ENCODE measurements at places on chromosomes 7 and 10.

DNA sequence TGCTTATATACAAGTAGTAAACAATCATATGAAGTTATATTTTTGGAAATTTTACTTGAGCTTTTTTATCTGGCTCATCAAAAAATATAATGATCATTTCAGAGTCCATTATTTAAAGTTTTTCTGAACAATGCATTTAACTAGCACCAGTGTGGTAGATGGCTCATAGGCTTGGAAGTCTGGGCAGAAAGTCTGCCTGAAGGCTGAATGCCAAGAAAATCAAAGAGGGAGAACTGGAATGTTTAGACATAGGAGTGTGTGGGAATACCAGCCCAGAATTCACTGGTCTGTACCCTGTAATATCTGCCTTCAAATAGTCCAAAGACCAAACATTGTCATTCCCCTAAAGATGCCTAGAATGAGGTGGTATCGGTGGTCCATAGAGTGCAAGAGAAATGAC lies 40.3 kb upstream of the ANK3 start:
- no peak for DNase-seq

DNA sequence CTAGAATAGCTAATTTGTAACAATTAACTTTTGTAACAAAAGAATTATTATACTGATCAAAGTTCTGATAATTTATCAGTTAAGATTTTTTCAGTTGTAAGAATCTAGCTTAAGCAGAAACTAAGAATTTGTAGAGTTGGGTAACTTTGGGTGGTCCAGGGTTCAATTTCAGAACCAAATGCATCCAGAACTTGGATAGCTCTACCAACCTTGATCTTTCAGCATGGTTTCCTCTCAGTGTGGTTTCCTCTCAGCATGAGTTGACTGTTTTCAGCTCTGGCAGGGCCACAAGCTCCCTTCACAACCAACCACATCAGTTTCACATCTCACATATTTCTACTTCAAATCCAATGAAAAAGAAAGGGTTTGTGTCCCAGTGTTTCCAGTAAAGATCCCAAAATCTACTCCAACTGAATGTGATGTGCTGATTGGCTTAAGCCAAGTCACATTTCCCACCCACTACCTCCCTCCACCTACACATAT lies 3.3 kb upstream of the FAS start:
- DNase-seq: no peak

DNA sequence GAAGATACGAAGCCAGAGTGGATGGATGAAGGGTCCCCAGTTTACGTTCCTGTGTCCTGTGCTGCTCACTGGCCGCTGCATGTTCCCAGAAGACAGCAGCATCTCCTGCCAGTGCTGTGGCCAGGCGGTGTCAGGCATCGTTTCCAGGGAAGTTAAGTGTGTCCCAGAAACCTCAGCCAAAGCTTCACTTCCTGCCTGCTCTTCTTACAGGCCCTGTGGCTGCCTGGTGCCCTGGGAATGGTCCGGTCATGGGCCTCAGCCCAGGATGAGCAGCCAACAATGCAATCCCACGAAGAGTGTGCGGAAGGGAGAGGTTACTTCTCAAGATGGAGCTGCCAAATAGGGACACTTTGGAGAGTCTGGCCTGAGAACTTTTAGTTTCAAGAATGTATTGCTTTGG lies 99.7 kb upstream of the TARP start:
- no peak for DNase-seq

GRCh38 chr7:155863721-155864151 lies 51.5 kb upstream of the SHH start:
- no peak for DNase-seq

DNA sequence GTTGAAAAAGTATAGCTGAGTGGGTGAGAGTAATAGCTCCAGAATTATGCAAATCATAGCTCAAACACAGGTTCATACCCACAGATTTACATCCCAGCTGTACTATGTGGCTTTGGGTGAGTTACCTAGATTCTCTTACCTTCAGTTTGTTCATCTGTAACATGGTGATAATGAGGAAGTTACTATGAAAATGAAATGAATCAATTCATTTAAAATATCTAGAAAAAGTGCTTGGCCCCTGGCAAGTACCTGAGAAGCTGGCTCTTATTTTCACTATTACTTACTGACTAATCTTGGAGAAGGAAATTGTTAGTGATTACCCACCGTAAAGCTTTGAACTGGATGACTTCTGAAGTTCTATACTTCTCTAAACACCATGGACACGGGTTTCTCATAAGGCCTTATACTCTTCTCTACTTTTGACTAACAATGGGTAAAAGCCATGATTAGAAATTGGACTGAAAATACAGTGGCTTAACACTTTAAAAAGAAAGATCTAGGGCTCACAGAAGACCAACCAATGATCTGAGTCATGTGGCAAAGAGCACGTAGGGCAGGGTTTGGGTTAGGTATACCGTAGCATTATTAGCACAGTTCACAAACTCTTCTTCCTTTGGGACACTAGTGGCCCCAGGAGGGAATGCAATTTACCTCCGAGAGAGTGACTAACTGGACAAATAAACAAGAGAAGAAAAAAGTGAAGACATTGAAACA lies 149.2 kb downstream of the PLPP4 start:
- DNase-seq: no peak

DNA sequence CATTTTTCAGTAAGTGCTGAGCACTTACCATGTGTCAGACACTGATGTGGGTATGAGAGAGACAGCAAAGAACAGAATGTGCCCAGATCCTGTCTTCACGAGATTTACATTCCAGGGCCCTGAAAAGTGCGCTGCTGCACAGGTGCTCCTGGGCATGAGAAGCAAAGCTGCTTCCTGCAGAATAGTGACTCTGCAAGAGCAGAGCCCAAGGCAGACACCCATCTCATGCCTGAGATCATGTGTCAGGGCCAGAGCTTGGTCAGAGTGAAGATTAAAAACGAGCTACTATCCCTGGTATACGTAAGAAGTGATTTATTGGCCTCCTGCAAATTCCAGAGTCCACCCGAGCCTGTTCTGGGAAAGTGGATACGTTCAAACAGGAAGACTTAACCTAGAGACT lies 824.4 kb downstream of the GRID1 start:
- no peak for DNase-seq

GRCh38 chr7:54084340-54084739 lies 457.8 kb upstream of the VSTM2A start:
- no peak for DNase-seq

DNA sequence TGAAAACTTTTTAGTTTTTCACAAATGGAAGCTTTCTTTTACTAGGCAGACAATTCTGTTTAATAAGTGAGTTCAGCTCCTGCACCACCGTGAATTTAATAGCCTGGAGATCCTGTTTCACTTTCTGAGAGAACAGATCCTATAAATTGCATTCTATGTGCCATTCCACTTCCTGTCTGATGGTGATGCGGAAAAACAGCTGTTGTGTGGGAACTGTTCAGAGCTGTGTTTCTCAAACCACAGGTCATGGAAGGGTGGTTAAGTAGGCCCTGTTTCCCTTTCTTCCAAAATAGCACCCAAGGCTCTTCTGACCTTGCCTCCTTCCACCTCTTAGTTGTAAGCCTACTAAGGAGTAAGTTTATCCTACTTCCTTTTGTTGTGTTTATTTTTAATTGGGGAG lies 97.2 kb upstream of the DKK1 start:
- DNase-seq: peak; percentile 72

Data from suppressor macrophage (primary cell).